ENCODE measurements at places on chromosomes 13 and 19.

- DNase-seq, result peak; percentile 72
Measured at GRCh38 chr19:49413348-49413747, 9.9 kb downstream of the PTH2 start.

- DNase-seq, result no peak
Measured at GRCh38 chr13:40207001-40207478, 459.4 kb downstream of the FOXO1 start.

- DNase-seq, result no peak
Measured at GRCh38 chr19:10706990-10707389, 5.8 kb downstream of the QTRT1 start.

DNA sequence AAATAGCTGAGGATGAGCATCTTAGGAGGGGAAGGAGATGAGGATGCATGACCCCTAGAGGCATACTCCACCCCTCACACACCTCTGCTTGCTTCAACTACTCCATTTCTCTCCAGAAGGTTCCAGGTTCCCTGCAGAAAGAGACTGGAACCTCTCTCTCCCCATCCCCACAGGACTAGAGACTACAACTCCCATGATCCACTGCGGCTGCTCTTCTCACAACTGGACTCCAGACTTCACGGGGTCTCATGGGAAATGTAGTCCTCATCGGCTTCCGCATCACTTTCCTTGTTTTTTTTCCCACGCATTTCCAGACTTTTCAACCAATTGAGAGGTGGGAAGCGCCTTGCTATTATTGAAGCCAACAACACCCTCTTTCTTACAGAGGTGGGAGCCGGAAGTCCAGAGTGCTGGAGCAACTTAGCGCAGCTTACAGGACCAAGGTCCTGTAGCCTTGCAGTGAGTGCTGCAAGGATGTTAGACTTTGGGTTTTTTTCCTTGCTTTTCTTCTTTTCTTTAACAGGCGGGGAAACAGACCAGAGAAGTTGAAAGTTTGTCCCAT is 13.9 kb upstream of the CACNG6 start:
- peak; percentile 76 for DNase-seq

DNA sequence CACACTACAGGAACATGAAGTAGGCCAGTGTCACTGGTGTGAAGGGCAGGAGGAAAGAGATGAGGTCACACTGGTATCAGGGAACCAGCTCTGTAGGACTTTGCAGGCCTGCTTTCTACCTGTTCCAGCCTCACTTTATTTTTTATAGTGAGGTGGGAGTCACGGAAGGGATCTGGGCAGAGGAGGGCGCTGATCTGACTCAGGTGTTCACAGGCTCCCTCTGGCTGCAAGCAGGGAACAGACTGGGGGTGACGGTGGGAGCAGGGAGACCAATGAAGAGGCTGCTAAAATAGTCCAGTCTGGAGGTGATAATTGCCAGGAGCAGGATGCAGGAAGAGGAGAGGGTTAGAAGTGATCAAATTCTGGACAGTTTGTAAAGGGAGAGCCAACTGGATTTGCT is 2.8 kb downstream of the THAP8 start:
- no peak for DNase-seq

GRCh38 chr13:33316890-33317289 is 31.3 kb upstream of the STARD13 start:
- no peak for DNase-seq

- no peak for DNase-seq
Measured at GRCh38 chr13:114319441-114319913, 5.2 kb downstream of the CHAMP1 start.

Measured in right renal pelvis (tissue), 4 donors.